ENCODE measurements at places on chromosomes 11 and 22.

DNA sequence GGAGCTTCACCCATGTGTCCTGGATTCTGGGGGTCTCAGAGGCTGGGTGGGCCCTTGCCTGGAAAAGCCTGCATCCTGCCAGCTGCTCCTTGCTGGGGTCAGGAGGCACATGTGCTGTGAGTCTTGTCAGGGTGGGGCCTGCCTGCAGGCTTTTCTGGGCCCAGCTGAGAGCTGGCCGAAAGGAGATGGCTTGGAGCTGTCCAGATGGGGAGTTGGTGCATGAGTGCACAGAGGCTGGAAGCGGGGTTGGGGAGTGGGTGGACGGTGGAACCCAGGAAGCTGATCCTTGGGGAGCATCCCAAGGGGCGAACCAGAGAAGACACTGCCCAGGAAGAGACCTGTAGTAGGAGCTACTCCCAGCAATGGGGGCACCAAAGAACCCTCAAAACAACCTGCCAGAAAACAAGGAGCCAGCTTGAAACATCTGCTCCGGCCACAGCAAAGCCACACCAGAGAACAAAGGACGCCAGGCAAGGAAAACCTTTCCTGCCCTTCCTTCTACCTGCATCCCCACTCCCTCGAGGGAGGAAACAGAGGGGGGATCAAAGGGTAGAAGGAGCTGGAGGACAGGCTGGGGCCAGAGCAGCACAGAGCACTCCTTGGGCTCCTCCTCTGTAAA, 8.2 kb upstream of the KCTD17 start:
- DNase-seq: no peak

DNA sequence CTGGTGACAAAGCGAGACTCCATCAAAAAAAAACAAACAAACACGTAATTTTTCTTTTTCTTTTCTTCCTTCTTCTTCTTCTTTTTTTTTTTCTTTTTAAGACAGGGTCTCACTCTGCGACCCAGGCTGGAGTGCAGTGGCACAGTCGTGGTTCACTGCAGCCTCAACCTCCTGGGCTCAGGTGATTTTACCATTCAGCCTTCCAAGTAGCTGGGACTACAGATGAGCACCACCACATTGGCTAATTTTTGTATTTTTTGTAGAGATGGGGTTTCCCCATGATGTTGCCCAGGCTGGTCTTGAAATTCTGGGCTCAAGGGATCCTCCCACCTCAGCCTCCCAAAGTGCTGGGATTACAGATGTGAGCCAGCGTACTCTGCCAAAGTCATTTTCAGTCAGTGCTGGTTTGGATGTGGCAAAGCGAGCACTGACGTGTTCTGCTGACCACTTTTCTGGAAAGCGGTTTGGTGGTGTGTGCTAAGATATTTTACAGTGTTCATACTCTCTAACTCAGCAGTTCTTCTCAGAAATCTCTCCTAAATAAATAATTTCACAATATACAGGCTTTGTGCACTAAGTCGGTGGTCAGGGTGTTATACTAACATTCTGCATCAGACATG, 10.7 kb downstream of the FAM118A start:
- DNase-seq: no peak

DNA sequence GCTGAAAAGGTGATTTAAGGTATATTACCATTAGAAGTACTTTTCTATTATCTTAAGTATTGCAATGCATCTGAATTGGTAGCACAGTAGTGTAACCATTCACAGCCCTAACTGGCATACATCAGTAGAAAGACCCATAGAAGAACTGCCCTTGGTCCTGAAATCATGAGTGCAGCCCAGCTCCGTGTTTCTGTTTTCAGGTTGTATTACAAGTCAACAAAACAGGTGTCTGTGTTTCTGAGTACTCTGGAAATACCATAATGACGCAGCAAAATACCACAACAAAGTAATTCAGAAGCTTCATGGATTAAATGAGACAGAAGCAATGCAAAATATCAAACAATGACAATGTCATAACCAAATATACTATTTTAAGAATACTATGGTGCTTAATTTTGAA, 226.3 kb downstream of the OPCML start:
- peak; percentile 57 for DNase-seq

- DNase-seq: peak; percentile 76
Observed at GRCh38 chr22:50531962-50532674, 2.3 kb upstream of the TYMP start.

- DNase-seq: no peak
Observed at GRCh38 chr22:29661336-29661735, 57.9 kb downstream of the NF2 start.

GRCh38 chr22:43847376-43848289, 14.7 kb downstream of the SULT4A1 start:
- DNase-seq: no peak

GRCh38 chr11:14971865-14972580, at the start of gene CALCA:
Gene CALCA, minus strand, starts transcription at chr11:14972351. Its CDS starts 1,159 bp downstream, at chr11:14971192.
- DNase-seq: peak; percentile 61

DNA sequence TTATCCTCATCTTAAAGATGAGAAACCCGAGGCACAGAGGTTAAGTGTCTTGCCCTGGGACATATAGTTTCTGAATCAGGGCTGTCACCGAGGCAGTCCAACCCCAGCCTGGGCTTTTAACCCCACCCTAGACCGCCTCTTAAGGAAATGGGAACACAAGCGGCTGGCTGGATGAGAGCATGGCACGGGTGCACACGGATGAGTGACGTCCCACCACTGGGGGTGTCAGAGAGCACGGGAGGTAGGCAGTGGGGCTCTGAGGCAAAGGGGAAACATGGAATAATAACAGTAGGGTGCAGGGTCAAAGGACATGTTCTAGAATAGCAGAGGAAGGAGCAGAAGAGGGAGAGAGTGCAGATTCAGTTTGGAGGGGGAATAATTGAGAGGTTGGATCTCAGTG, 22.3 kb downstream of the PPFIBP2 start:
- DNase-seq: peak; percentile 71

DNA sequence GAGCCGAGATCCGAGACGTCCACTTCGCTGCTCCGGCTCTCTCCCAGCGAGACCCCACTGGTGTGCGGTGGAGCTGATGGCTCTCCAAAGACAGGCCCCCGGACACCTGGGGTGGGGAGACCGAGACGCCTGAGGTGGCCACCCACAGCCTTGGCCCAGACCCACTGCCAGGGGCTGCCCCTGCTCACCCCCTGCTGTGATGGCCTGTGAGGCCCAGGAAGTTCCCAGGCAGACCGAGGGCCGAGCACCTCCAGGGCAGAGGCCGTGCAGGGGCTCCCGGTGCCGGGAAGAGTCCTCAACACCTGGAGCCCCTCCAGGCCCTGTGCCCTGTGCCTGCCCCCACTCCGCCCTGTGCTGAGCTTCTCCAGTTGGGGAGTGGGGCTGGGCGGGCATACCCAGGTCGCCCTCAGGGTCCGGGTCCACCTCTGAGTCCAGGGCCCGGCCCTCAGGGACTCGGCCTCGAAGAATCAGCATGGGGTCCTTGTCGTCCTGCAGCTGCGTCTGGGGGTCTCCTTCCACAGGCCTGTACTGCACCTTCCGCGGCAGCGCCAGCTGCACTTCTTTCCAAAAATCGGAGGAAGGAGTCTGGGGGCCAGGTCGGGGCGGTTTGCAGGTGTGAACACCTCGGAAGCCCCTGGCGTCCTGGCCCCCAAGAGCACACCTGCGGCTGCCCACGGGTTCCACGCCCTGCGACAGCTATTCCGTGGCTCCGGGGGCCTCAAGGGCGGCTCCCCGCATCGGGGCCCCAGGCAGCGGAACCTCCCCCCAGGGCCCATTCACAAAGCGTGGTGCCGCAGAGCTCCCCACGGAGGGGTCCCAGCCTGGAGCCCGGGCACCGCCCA, 8.6 kb downstream of the SIGIRR start:
- no peak for DNase-seq

GRCh38 chr11:20088397-20089225, 71.7 kb downstream of the DBX1 start:
- DNase-seq: no peak

DNA sequence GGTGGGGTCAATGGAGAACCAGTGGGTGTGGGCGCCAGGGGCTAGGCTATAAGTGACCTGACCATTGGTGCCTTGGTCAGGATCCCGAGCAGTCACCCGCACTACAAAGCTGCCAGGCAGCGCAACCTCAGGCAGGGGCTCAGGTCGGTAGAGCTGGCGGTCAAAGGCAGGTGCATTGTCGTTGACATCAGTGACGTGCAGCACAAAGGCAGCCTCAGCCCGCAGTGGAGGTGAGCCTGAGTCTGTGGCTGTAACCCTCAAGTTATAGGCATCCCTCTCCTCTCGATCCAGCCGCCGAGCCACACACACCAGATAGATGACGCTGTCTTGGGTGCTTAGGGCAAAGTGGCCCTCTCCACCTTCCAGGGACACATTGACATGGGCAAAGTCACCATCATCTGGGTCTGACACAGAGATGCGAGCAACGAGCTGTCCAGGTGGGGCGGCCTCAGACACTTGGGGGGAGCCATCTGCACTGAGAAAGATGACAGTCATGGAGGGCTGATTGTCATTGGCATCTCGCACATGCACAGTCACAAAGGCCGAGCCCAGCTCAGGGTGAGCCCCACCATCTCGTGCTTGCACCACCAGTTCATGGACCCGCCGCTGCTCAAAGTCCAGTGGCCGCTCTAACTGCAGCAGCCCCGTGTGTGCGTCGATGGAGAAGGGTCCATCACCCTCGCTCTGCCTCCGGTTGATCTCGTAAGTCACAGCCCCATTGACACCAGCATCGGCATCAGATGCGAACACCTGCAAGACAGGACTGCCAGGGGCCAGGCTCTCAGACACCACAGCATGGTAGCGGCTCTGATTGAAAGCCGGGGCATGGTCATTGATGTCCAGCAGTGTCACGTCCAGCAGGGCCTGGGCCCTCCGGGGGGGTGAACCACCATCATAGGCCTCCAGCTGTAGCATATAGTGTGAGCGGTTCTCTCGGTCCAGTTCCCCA, 15.3 kb downstream of the DCHS1 start:
- DNase-seq: no peak

DNA sequence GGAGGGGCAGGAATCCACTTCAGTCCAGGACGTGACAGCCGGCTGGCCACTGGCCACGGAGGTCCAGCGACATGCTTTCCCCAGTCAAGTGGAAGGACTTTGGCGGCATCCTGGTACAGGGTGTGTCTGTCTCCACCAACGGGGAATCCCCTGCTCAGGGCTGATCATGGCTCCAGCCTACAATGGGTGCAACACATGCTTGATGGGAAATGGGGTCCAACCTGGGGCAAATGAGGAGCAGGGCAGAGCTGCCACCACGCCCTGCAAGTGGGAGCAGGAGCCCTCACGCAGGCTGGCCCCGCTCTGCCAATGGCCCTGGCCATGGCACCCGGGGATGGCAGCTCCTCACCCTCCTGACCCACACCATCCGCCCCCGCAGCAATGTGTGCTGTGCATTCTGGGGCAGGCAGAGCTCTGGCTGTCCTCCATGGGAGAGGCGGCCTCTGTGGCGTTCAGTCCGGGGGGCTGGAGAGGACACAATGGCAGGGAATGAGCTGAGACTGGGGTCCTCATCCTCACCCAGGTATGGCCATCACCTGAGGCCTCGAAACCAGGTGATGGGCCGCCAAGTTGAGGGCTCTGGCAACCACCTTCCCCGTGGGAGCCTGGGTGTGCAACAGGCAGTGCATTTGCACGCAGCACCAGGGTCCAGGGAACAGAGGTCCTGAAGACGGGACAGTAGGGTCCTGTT, 5.8 kb upstream of the SEPTIN5 start:
- no peak for DNase-seq

- DNase-seq: no peak
Observed at GRCh38 chr22:47298017-47298785, 535.8 kb downstream of the TBC1D22A start.

DNA sequence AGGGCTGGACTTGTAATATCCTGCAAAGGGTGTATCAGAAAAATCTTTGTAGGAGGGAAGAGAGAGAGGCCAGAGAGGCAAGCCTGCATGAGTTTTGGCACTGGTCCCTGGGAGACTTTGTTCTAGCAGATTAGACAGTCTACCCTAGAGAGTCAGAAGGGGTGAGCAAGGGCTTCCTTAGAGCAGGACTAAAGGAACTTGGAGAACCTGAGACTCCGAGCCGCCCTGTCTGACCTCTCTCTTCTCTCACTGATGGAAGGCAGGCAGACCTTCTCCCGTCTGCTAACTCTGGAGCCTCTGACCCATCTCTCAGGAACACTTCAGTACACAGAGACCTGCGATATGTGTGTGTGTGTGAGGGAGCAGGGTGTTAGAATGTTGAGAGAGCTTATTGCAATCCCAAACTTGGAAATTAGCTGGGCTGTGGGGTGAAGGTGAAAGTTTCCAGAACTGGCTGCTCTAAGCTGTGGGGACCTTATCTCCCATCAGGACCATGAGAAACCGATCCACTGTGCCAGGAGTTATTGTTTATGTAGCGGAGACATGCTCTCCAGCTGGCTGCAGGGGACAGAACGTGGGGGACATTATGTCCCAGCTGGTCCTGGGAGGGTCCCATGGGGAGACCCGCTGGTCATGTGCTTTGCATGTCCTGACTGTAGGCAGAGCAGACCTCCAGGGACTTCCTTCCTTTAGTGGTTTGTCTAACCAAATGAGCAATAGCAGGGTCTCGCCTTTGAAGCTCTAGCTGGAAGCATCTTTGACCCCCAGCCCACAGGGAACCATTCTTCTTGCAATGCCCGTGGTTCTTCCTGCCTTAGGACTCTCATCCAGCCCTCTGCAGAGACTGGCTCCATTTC, 51.1 kb downstream of the TIMP3 start:
- no peak for DNase-seq

- DNase-seq: no peak
Observed at GRCh38 chr11:102912482-102912830, 37.7 kb upstream of the MMP12 start.

DNA sequence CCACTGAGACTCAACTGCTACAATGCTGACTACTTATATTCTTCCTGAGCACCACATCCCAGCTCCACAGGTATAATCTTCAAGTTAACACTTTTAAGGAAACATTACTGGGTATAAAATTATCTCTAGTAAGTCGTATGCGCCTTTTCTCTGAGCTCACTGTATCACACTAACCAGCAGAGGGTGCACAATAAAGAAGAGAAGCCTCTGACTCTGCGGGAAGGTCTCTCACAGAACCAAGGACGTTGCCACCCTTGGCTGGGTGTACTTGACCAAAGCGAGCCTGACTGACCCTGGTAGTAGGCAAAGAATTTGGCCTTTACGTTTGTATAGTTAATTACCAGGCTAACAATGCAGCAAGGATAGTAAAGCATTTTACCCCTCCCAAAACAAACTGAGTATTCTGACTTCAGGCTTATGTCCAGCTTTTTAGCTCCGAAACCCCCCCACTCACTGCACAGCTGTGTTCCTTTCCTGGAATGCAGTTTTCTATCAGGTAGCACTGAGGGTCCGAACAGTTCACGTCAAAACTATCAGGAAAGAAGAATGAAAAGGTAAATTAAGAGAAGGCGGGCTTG, at the start of gene BTBD18:
Gene BTBD18, minus strand, starts transcription at position 144 of the 578 bp plus-strand sequence. CDS start 631 bp downstream, outside the sequence.
- peak; percentile 89 for DNase-seq

DNA sequence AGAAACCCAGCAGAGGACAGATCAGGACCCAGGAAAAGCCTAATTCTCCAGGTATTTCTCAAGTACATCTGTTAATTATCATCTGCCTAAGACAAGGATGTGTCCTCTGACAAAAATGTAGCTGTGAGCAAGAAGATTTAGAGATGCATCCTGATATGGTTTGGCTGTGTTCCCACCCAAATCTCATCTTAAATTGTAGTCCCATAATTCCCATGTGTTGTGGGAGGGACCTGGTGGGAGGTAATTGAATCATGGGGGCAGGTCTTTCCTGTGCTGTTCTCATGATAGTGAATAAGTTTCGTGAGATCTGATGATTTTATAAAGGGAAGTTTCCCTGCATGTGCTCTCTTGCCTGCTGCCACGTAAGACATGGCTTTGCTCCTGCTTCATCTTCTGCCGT, 381.8 kb downstream of the BUD13 start:
- no peak for DNase-seq
